Stromal cell of bone marrow (primary cell): ENCODE measurements at places on chromosomes 3 and 15.

- DNase-seq = no peak
Measured at GRCh38 chr3:129025691-129026435, 24.8 kb downstream of the EFCC1 start.

GRCh38 chr3:175951047-175951694 is 1092.0 kb downstream of the NAALADL2 start:
- DNase-seq = peak; percentile 36

DNA sequence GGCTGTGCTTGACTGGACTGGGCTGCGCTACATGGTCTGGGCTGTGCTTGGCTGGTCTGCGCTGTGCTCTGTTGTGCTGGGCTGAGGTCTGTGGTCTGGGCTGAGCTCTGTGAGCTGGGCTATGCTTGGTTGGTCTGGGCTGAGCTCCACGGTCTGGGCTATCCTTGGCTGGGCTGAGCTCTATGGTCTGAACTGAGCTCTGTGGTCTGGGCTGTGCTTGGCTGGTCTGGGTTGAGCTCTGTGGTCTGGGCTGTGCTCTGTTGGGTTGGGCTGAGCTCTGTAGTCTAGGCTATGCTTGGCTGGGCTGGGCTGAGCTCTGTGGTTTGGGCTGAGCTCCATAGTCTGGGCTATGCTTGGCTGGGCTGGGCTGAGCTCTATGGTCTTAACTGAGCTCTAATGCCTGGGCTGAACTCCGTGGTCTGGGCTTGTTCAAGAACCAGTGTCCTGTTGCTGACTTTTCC is 92.0 kb downstream of the PLXNA1 start:
- DNase-seq = peak; percentile 84

DNA sequence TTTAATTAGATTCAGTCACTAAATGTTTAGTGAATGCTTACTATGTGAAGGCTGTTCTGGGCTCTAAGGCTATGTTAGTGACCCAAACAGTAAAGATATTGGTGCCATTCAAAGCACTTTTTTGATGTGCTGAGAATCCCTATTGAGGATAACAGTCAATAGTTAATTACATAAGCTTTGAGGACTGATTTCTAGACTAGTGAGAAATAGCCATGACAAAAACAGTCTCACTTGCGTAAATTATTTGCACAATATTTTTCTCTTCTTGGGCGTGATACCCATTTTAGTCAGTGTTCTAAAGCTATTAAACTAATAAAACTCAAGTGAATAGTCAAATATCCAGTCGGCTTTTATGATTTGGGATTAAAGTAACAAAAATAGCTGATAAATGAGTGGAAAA is 74.6 kb downstream of the UBE2E2 start:
- no peak for DNase-seq

DNA sequence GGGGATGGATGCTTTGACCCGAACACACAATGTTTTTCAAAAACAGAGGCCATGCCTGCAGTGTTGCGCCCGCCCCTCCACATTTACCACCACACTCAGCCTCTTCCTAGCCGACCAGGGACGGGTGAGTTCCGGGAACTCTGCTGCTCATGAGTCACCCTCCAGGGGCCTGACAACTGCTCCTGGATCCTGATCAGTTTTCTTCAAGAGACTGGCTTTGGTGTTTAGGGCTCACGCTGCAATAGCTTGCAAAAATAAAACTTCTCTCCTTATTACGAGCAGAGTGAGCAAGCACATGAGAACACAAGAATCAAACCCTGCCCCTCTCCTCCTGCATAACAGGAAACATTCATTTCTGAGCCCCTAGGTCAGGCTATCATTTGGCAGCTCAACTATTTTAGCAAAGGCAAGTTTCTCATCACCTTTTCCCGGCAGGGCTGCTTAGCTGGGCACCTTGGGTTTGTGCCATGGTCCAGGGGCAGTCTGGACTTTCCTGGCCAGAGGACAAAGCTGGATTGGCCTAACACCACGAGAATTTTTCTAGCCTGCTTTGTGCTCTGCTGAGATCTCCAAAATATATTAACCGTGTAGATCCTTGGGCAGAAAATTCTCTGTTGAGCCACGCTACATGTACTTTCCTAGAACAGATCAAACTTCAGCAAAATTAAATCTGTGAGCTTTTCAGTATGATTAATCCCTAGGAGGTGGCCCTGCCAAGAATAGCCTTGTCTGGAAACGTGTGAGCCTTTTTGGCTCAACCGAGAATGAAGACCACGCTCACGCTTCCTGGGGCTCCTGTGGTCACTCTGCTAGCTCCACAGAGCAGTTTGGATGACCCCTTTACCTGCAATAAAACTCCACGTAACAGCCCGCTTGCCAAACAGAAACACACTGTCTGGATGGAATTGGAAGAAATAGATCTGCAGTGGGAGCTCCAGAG is 52.7 kb upstream of the SPATA12 start:
- peak; percentile 94 for DNase-seq

DNA sequence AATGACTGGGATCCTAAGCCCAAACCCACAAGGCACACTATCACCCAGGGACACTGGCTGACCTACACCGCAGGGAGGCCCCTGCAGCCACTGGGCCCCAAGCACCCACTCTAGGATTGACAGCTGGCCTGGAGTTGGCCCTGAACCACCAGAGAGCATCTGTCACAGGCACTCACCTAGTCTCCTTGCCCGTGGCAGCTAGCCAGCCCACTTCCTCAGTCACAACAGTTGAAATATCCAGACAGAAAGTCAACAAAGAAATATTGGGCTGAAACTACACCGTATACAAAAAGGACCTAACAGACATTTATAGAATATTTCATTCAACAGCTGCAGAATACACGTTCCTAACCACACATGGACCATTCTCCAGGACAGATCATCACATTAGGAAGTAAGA is 5.2 kb upstream of the SPINK8 start:
- no peak for DNase-seq

- peak; percentile 69 for DNase-seq
Measured at GRCh38 chr3:49132437-49133225, at the start of gene LAMB2. LAMB2 (minus strand) TSS chr3:49133050; CDS start chr3:49132867, 183 bp downstream.
